ENCODE measurements at places on chromosomes 7 and 10.
A peak's percentile ranks its signal among the peaks of the same experiment; 100 is the strongest.

- DNase-seq: no peak
These were observed 45.6 kb downstream of the JCAD start for GRCh38 chr10:30013757-30014156.

DNA sequence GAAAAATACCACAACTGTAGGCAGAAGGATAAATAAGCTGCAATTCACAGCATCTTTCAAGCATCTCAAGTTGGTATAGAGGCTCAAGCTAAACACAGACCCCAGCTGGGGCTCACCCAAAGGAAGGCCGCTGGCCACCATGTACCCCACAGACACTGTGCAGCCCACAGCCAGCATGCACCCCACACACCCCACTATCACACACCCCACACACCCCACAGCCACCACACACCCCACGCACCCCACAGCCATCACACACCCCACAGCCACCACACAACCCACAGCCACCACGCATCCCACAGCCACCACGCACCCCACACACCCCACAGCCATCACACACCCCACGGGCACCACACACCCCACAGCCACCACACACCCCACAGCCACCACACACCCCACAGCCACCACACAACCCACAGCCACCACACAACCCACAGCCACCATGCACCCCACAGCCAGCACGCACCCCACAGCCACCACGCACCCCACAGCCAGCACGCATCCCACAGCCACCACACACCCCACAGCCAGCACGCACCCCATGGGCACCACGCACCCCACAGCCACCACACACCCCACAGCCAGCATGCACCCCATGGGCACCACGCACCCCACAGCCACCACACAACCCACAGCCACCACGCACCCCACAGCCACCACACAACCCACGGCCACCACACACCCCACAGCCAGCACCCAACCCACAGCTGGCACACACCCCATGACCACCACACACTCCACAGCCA lies 214.7 kb downstream of the DNAJB6 start:
- peak; percentile 17 for DNase-seq

DNA sequence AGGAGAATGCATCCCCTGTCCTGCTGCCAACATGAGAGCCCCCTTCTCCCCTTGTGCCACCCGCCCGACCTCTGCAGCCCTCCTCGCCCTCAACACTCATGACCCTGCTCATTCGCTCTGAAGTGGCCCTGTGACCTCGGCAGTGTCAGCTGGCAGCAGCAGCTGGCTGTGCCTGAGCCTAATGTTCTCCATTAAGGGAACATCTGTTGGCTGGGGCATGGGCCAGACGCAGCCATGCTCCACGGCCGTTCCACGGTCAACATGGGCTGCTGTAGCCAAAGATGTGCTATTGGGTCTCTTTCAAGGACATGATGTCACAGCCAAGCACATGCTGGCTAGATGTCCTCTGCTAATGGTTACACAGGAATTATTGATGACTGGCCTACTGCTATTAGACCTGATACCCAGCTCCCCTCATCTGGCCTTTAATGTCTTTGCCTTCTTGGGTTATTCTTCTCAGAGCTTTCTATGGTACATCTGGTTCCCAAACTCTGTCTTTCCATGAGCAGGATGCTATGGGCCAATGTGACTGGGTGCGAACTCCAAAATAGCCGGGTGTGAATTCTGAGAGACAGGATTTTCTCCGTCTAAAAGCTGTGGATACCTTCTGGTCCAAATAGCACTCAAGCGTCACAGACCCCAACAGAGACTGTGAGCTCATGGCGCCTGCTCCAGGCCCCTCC lies 22.4 kb downstream of the ADCYAP1R1 start:
- peak; percentile 89 for DNase-seq

DNA sequence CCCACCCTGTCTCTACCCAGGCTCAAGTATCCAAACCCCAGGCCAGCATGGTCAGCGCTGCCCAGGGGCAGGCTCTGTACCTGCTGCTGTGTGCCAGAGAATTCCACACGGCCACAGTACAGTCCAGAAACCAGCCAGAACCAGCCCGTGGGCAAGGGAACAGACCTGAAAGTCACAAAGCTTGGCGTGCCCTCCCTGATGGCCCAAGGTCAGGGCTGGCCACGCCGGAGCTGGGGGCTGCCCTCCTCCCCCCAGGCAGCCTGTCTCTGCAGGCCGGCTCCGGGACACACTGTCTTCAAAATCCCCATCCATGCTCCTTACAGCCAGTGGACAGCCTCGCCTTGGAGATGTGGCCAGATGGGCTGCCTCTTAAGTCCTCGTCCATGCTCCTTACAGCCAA lies 78.4 kb downstream of the CTBP2 start:
- peak; percentile 51 for DNase-seq

DNA sequence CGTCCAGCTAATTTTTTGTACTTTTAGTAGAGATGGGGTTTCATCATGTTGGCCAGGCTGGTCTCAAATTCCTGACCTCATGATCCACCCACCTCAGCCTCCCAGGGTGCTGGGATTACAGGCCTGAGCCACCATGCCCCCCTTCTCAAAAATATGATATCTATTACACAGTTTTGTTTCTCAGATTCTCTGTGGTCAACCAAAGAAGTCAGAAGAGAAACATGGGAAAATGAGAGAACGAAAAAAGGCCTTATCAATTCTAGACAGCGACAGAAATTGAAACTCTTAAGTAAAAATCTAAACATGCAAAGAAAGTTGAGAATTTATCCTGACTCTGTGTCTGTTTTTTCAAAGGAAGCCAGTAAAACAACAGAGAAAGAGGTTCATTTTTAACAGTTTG lies 283.8 kb upstream of the PLXDC2 start:
- DNase-seq: no peak

DNA sequence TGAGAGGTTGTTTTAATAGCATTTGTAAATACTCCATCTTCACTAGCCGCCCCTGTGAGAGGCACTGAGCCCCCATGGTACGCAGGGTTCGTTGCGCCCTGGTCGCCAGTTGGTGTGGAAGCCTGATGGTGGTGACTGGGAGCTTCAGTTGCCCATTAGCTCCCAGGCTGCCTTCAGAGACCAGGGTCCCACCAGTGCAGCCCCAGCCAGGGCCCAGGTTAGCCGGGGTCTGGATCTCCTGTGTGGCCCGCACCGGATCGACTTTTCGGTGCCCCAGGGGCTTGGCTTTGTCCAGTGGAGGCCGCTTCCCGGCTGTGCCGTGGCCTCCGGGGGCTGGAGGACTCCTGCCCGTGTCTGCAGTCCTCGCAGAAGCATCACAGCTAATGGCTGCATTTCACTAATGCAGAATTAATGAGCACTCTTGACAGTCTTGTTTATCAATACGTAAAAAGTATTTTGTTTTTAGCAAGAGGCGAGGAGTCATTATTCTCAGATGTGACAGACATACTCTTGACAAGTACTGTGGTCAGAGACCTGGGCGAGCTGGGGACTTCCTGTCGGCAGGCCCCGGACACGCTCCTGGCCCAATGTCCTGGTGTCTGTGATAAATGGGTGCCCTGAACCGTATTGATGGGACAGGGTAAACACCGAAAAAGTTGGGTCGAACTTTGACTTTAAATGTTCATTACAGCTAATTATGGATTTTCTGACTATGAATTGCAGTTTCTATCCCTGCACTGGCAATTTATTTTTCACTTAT lies 99.8 kb downstream of the NKX6-2 start:
- peak; percentile 35 for DNase-seq

DNA sequence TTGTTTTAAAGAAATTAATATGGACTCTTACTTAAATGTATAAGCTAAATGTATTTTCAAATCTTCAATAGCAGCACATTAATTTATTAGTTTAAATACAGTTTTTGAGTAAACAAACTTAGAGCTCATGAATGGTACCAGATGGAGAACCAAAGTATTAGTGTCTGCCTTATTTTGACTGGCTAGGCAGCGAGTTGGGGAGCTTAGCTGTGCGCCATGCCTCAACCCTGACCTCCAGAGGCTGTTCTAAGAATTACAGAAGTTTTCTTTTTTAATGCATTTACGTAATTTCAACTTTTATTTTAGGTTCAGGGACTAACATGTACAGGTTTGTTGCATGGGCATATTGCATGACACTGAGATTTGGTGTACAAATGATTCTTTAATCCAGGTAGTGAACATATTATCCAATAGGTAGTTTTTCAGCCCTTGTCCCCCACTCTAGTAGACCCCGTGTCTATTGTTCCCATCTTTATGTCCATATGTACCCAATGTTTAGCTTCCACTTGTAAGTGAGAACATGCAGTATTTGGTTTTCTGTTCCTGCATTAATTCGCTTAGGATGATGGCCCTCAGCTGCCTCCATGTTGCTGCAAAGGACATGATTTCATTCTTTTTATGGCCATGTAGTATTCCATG lies 166.8 kb downstream of the IQUB start:
- DNase-seq: no peak

DNA sequence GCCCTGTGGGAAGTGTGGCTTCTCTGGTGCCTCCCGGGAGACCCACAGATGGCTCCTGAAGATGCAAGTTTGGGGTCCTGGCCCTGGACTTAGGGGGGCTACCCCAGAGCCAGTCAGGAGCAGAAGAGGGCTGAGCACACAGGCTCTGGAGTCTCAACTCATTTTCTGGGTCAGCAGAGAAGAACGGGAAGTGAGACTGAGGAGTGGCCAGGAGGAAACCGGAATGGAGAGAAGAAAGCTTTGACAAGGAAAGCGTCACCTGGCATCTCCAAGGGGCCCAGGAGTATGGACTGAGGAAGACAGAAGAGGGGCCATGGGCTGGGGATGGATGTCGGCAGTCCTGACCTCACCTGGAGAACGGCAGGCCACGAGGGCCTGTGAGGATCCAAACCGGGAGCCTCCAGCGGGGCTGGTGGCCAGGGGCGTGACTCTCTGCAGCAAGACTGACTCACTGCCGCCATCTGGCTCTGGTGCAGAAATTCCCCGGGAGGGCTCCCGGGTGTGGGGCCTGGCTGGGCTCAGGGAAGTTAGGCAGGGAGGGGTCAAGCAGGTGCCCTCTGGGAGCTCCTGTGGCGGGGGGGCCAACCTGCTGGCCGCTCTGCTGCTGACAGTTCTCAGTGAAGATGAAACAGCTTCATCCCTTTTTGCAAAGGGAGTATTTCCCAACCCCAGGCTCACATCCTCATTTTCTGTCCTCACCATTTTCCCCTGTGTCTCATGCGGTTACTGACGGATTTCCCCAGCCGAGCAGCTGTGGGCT lies 23.6 kb downstream of the DAGLB start:
- no peak for DNase-seq

- no peak for DNase-seq
These were observed 194.3 kb downstream of the CCDC3 start for GRCh38 chr10:12807096-12807755.

DNA sequence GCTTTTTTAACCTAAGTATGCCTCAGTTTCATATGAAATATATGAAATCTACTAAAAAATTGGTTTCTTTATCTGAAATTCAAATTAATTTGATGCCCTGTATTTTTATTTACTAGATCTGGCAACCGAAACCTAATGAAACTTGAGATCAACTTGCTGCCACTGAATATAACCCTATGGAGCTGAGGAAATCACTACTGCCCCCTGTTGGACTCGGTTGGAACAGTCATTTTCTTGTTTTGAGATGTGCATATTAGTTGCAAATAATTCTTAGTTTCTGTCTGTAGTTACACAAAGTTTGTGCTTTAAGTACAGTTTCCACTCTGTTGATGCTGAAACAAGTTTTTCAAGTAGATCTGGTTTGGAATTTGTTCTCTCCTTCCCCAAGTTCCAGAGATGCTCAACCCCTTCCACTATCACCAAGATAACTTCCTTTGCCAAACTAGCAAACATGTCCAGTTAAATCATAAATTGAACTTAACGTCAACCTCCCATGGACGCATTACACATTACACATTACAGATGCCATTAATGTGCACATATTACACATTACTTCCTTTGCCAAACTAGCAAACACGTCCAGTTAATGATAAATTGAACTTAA lies 22.2 kb upstream of the EXOC4 start:
- DNase-seq: no peak

GRCh38 chr7:128084896-128085608 lies 53.8 kb upstream of the LRRC4 start:
- no peak for DNase-seq

- DNase-seq: no peak
These were observed 3.2 kb downstream of the ABCC2 start for GRCh38 chr10:99785646-99786045.

DNA sequence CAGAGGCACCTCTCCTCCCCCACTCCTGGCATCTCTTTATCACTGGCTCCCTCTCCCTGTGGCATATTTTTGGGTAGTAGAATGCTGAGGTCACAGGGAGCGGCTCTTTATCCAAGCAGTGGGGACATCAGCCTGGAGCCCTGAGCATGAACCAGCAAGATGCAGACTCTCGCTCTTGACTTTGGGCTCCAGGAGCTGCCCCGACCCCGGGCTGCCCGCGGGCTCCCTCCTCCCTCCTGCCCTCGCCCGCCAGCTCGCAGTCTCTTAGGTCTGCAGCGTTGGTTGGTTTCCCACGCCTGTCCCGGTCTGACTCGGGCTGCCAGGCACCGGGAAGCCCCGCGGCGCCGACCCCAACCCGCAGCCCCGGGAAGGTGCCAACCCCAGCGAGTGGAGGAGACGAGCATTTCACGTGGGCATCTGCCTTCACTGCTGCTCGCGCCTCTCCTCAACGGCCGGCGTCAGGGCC lies 1.3 kb downstream of the INSYN2A start:
- no peak for DNase-seq

GRCh38 chr7:45568536-45569289 lies 5.5 kb upstream of the ADCY1 start:
- DNase-seq: peak; percentile 67

DNA sequence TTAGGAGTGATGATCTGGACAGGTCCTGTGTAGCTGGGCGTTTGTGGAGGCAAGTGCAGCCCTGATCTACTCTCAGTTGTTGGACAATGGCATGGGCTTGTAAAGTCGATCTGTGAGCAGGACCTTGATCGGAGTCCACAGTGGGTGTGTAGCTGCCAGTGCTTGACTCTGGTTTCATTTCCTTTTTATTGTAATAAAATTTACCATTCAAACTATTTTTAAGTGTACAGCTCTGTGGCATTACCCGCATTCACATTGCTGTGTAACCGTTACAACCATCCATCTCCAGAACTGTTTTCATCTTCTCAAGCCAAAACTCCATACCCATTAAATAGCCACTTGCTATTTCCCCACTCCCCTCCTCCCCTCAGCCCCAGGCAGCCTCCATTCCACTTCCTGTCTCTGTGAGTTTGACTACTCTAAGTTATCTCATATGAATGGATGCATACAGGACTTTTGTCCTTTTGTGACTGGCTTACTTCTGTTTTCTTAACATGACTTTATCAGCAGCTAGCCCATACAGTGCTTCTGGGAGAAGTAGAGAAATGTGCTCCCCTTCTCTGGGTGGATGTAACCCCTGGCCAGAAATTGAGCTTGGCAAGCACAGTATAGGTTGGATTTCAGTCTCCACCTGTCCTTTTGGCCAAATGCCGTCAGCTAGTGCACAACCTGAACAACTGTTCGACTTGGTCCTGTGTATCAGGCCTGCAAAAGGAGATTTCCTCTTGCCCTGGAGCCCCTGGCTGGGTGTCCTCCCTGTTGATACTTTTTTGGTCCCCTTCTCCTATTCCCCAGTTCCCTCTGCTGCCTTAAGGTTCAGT lies 180.0 kb downstream of the LRMDA start:
- DNase-seq: no peak
